Activated CD8-positive, alpha-beta T cell treated with anti-CD3 and anti-CD28 coated beads for 36 hours (primary cell): ENCODE measurements at places on chromosomes 7 and 10.
A peak's percentile ranks its signal among the peaks of the same experiment; 100 is the strongest.

- no peak for DNase-seq
These were observed 3.8 kb upstream of the KAT6B start for GRCh38 chr10:74822521-74823089.

DNA sequence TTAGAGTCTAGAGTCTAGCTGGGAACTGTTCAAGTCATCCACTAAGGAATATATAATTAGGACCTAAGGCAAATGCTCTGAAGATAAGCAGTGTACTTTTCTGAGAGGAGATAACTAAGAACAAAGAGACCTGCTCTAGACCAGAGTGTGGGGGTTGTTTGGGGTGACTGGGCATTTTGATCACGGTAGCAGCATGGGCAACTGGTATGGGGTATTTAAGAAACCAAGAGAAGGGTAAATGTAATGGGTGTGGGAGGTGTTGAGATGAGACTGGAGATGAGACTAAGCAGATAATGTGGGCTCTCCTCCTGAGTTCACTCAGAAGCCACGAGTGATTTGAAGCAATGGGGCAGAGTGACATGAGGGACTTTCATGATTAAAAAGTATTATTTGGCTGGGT lies 1082.9 kb downstream of the GATA3 start:
- peak; percentile 35 for DNase-seq

- no peak for DNase-seq
These were observed 162.0 kb downstream of the REEP3 start for GRCh38 chr10:63683223-63683622.

GRCh38 chr7:12583176-12583575 lies 12.7 kb downstream of the SCIN start:
- no peak for DNase-seq

DNA sequence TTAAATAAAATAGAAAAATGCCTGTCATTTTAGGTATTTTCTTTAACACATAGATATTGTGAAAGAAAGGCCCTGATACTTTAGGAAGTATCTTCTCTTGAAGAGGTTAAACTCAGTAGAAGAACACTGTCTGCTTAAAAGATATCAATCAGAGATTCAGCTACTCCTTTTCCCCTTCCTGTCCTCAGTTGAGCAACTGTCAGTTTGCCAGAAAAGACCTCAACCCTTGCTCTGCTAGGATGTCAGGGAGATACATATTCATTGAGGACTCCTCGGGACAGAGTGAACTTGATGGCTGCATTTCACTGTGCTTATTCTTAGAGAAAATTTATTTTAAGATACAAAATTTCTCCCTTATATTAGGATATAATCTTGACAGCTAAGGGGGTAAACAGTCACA lies 173.6 kb upstream of the CACNA2D1 start:
- DNase-seq: no peak
